ENCODE measurements at places on chromosomes 6 and 20.
A peak's percentile ranks its signal among the peaks of the same experiment; 100 is the strongest.

GRCh38 chr6:56374841-56375369 lies 127.5 kb upstream of the COL21A1 start:
- peak; percentile 47 for DNase-seq

GRCh38 chr6:111996144-111996865 lies 57.6 kb upstream of the CCN6 start:
- no peak for DNase-seq

- no peak for DNase-seq
Observed at GRCh38 chr6:14408446-14408845, 290.9 kb downstream of the CD83 start.

- no peak for DNase-seq
Observed at GRCh38 chr6:155311086-155311485, 3.2 kb downstream of the TFB1M start.

DNA sequence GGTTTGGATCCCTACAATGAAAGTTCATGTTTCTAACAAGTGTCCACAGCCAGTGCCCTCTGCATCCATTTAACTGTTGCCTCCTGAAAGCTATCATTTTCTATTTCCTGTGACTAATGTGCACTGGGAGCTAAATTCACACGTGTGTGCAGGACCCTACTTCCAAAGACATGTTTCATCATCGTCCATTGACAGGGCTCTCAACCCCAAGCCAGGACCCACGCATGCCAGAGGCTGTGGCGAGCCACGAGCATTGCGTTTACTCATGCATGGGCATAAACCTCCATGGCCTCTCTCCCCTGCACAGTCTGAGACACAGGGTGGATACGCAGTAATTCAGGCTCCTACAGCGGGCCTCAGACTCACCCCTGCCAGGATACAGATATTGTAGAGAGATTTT lies 153.2 kb downstream of the MAFB start:
- DNase-seq: no peak

DNA sequence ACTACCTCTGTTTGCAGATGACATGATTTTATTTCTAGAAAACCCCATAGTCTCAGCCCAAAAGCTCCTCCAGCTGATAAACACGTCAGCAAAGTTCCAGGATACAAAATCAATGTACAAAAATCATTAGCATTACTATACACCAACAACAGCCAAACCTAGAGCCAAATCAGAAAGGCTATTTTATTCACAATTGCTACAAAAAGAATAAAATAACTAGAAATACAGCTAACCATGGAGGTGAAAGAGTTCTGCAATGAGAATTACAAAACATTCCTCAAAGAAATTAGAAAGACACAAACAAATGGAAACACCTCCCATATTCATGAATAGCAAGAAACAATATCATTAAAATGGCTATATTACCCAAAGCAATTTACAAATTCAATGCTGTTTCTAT lies 65.6 kb upstream of the HTR1E start:
- no peak for DNase-seq

- DNase-seq: no peak
Observed at GRCh38 chr20:23530937-23531567, 37.2 kb downstream of the CST9L start.

- no peak for DNase-seq
Observed at GRCh38 chr6:154602708-154603107, 92.2 kb upstream of the CNKSR3 start.

- no peak for DNase-seq
Observed at GRCh38 chr6:128290221-128290620, 230.2 kb downstream of the PTPRK start.

GRCh38 chr6:90072501-90072900 lies 178.2 kb downstream of the GJA10 start:
- DNase-seq: no peak

All from HFFc6 (cell line).